ENCODE measurements at places on chromosomes 3 and 15.

- DNase-seq, result no peak
These were observed 9.0 kb upstream of the ZXDC start for GRCh38 chr3:126484662-126485061.

DNA sequence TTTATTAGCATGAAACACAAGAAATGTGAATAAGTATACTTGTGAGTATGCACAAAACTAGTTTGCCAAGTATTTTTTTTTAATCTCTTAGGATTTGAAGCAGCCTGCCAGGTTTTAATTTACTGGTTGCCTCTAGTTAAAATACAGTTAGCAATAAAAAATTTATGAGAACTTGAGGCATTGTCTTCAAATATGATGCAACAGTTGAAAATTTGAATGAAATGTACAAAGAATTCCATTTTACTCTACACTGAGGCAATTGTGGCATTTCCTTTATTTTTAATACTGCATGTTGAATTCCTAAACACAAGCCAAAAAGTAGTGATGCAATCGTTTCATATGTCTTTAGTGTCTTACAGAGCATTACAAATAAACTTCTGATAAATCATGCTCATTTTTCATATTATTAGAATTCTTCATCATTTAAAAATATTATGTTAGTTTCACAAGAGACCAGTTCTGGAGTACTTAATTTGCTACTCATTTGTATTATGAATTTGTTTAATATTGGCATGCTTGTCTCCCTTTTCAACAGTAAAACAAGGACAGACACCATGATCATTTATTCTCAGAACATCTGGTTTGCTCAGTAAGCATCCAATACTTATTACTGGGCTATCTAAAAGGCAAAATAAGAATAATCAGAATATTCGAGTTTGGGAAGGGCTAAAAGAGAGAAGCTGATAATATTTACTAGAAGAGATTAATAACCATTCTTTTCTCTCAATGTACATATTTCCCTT lies 124.8 kb upstream of the PTX3 start:
- peak; percentile 49 for DNase-seq

DNA sequence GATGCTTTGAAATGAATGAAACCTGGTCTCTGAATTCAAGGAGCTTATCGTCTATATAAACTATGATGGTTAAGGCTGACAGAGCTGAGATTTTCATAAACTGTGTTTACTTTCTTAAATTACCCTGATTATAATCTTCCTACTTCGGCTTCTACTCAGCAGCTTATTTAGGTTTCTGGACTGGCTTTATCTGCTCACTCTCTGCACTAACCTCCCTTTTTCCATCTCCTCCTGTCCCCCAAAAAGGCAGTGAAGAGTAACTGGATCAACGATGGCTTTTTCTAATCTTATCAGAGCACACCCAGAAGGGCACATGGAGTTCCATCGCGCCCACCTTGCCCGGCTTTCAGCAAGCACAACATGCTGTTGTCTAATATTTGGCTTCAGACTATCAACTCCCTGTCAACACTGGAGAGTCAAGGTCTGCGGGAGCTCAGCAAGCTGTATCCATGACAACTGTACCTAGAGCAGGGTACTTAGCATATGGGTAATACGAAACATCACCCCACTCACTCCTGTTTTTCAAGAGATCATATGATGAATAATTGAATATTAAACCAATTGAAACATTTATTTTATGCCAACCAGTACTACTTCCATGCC lies 417.3 kb downstream of the GABRB3 start:
- DNase-seq, result no peak

GRCh38 chr3:23626442-23626841 lies 179.3 kb upstream of the UBE2E1 start:
- DNase-seq, result no peak

DNA sequence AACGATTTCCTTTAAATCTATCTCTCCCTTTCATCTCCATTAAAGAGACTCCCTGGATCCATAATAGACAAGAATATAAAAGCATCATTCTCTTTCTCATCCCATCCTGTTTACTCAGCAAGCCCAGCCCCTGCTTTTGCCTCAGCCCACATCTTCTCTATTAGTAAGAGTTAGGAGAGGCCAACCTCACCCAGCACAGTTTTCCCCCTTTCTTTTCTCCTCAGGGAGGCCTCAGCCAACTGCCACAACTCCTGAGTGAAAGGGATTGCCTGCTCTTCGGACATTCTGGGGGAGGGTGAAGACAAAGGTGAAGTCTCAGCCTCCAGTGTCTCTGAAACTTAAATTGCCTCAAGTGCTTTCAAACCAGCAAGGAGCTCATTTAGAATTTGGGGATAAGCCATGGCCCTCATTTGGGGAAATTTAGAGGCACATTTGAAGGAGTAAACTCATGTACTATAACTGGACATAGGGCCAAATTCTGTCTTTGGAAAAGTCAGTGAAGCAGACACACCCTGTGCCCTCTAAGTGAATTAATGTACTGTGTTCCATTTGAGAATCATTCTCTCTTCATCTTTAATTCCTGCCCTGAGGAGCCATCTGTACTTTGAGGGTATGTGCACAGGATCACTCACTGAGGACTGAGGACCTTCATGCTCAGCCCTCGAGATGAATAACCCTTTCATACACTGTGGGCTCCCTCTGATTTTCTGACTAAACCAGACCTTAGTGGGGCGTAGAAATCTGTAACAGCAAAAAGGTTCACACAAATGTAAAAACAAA lies 82.5 kb downstream of the SOX2 start:
- no peak for DNase-seq

GRCh38 chr15:100093211-100094126 lies 248.3 kb downstream of the ADAMTS17 start:
- no peak for DNase-seq

- peak; percentile 12 for DNase-seq
These were observed 330.8 kb upstream of the AGTR1 start for GRCh38 chr3:148366743-148367410.

DNA sequence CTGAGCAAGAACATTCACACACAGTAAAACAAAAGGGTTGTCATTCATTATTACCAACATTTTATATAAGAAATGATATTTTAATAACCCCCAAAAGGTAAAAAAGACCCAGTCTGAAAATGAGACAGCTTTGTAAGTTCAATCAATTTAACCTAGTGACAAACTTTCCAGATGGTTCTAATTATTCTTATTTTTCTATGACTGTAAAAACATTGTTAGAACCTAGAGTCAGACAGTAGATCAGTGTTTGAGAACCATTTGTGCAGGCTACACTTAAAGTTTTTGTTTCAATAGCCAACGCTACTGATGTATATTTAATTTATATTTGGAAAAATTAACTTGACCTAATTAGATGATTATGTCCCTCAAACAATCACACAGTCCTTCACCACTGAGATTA lies 708.4 kb upstream of the CBLB start:
- no peak for DNase-seq

GRCh38 chr3:10629671-10630040 lies 124.3 kb upstream of the ATP2B2 start:
- DNase-seq, result no peak

- peak; percentile 70 for DNase-seq
These were observed 18.3 kb upstream of the NTRK3 start for GRCh38 chr15:88274553-88275460.

- DNase-seq, result no peak
These were observed 853.7 kb downstream of the MCTP2 start for GRCh38 chr15:95085056-95085455.

GRCh38 chr15:68852461-68852860 lies 31.8 kb upstream of the ANP32A start:
- no peak for DNase-seq

DNA sequence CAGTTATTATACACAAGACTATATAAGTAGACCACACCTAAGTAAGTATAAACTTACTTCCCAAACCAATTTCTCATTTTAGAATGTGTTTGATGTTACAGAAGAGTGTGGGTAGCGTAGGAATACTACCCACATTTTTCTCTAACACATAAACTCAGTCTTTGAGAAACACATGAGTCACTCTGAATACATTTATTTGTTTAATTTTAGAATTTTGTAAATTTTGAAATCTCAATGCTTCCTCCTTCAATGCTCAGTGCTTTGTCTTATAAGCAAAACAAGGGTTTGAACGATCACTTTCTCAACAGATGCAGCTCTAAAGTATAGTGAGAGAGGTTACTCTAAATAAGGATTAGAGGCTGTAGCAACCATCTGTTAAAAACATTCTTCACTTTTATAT lies 700.8 kb downstream of the SI start:
- DNase-seq, result no peak

DNA sequence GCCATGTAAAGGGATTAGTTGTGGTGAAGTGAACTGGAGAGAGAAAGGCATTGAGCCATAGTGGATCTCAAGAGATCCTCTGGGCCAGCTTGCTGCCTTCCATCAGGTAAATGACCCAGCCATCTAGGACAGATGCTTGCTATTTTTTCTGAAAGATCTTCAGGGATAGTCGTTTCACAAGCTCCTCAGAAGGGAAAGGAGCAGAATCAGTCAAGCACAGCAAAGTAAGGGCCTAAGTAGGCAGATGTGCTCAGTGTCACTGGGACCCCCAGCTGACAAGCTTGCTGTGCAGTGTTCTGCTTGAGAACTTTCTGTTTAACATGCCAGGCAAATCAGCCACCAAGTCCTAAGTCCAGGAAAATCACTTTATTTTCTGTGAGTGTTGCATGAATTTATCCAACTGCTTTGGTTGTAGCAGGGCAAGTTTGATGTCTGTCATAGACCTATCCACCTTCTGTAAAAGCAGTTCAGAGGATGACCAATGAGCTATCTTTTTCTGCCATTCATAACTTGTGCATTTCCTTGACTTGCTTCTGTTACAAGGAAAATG lies 319.8 kb downstream of the IL5RA start:
- no peak for DNase-seq

DNA sequence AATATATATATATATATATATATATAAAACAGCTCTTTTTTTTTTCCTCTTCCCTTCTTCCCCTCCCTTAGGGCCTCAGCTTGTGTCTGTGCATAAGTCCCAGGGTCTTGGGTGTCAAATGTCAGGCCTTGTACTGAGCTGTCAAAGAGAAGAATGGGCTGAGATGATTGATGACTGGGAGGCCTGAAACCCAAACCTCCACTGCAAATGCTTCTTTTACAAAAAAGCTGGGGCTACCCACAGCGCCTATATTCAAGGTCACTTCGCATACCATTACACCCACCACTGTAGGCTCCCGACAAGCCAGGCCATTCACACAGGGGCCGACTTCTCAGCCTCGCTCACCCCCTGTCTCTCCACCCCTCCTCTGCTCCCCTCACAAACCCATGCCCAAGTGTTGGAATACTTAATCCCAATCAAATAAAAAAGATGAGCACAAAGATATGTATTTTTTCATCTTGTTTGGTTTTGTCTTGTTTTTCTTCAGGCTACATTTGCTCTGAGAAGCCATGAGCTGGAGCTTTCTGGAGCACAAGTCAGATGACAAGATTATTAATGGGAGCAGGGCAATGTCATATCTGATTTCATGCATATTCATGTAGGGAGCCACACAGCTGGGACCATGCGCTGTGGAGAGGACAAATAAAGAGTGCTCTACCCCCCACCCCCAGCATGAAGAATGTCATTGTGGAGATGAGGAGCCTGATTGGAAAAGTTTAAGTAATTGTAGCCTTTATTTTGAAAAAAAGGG lies 614.4 kb upstream of the NR2F2 start:
- DNase-seq, result peak; percentile 10

DNA sequence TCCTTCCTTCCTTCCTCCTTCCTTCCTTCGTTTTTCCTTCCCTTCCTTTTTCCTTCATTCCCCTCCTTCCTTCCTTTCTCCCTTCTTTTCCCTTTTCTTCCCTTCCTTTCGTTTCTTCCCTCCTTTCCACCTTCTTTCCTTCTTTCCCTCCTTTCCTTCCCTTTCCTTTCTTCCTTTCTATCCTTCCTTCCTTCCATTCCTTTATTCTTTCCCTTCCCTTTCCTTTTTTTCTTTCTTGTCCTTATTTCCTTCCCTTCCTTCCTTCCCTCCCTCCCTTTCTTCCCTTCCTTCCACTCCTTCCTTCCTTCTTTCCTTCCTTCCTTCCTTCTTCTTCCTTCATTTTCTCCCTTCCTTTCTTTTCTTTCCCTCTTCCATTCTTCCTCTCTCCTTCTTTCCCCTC lies 394.6 kb downstream of the GABRB3 start:
- DNase-seq, result no peak

- peak; percentile 34 for DNase-seq
These were observed 3.9 kb upstream of the FSIP1 start for GRCh38 chr15:39786447-39787056.

GRCh38 chr15:99538261-99538660 lies 27.5 kb upstream of the MEF2A start:
- no peak for DNase-seq

DNA sequence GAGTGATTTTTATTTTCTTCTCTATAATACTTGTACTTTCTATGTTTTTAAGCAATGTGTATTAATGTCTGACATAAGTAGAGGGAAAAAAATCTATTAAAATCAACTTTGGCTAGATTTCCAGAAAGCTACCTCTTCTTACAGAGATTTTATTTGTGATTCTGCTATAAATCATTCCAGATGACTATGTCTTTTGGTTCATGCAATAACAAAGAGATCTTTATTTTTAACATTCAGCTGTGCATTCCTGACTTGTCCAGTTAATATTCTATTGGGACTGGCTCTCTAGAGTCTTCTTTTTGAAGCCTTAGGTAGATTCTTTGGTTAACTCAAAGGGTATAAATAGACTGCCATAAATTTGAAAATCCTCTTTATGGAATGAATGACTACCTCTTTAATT lies 74.3 kb upstream of the ARPP21 start:
- no peak for DNase-seq

- DNase-seq, result no peak
These were observed 8.9 kb upstream of the RPS27L start for GRCh38 chr15:63166219-63166618.

GRCh38 chr15:42141795-42142667 lies 14.4 kb downstream of the PLA2G4F start:
- no peak for DNase-seq

DNA sequence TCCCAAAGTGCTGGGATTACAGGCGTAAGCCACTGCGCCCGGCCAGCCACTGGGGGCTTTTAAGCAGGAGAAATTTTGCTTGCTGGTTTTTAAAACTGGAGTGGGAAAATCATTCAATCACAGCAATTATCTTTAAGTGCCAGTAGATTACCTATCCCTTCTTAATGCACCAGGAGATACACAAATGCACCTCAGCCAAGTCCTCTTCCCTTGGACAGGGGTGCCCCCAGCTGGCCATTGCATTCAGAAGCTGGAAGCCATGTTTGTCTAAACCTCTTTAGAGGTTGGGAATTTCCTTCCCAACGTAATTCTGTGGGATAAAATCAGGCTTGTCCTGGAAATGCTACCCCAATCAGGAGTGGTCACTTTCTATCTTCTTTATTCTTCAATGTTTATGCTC lies 26.6 kb downstream of the MIX23 start:
- peak; percentile 19 for DNase-seq

- no peak for DNase-seq
These were observed 184.3 kb upstream of the LINGO1 start for GRCh38 chr15:77816983-77817382.

GRCh38 chr3:61181874-61182273 lies 69.4 kb downstream of the FHIT start:
- no peak for DNase-seq

DNA sequence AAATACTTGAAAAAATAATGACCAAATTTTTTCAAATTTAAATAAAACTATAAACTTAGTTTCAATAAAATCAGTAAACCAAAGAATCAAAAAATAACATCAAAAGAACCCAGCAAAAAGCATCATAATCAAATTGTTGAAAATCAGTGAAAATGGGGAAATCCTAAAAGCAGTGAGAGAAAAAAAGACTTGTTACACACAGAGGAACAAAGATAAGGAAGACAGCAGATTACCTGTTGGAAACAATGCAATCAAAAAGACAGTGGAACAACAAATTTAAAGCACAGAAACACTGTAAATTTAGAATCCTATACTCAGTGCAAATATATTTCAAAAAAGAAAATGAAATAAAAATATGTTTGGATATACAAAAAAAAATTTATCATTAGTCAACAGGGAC lies 156.2 kb upstream of the LMCD1 start:
- no peak for DNase-seq

- no peak for DNase-seq
These were observed 112.3 kb downstream of the IQCH start for GRCh38 chr15:67366904-67367303.
